ENCODE measurements at places on chromosomes 6 and 20. TPM values are rescaled to one million over a fixed set of nuclear protein-coding genes. Genes with fewer than 3 reads are reported as not detected.

- DNase-seq, result no peak
These were observed at the start of gene BANF2 for GRCh38 chr20:17699931-17700351. TSS of gene BANF2 (plus strand) at chr20:17699966. CDS start at chr20:17725026, 25,060 bp downstream.

DNA sequence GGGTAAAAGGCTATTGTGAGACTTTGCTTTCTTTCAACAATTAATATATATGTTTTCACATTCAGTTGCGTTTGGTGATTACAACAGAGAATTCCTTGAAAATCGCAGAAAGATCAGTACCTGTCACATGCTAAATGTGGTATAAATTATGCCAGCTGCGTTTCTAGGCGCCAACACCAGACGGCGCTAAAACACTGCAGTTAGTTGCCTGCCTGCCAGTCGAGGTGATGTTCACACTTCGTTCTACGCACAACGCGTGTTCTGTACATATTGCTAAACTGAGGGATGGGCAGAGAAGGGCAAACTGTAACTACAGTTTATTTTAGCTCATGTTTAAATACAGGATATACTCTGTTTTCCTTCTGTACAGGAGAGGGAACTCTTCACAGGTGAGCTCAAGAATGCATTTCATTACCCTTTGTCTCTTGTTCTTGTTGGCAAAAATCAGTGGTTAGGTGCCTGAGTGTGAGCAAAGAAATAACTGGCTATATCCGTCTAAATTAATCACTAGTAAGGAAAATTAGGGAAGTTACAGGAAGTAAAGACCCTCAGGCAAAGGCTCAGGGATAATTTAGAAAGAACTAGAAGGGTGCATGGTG is 100.1 kb upstream of the RGS17 start:
- peak; percentile 48 for DNase-seq

- no peak for DNase-seq
These were observed 109.4 kb upstream of the SNX9 start for GRCh38 chr6:157713451-157714152.

The GJA10 gene
- polyA plus RNA-seq, result not detected

DNA sequence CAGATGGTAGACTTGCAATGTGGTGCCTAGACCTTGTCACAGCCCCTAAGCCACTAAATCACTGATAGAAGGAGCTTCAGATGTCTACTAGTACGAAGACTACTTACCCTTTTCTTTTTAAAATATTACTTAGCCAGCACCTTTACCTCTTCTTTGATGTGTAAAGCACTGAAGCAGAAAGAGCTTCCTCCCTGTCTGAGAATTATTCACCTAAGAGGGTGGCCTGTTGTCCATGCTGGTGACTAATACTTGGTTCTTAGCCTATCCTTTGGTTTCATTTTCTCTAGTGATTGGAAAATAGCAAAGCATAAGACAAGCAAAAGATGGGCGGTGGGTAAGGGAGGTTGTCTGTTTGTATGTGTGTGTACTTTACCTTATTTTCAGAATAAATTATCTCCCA is 794.6 kb downstream of the TFAP2A start:
- DNase-seq, result no peak

The ZFP64 gene
- polyA plus RNA-seq, result 22.0 TPM

DNA sequence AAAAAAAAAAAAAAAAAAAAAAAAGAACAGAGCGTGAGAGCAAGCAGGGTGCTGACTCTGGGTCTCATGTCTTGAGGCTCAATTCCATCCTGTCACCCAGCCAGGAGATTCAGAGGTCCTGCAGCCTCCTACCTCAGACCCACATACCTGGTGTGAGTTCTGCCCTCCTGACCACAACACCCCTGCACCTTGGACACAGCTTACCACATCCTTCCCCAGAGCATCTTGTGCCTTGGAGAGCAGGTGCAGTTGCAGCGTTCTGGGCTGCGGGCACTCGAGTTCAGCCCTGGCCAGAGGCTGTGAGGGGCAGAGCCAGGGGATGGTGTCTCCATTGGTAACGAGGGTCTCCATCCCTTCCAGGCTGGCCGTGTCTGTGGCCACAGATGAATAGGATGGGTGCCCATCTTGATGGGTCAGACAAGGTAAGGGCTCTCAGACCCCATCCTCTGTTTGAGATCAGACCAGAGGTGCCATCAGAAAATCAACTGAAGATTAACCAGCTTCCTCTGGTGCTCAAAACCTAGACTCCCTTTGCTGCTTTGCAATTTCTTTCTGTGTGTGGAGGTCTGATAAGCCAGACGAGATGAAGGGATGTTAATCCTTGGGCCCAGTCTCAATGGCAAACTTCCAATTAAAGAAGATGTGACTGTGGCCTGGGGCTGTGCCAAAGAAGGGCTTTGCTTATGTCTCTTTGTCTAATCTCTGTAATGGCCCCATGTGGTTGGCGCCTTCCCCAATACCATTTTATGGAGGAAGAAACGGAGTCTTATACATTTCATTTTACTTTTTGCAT is 14.7 kb upstream of the ZNF831 start:
- DNase-seq, result no peak

The KATNA1 gene
- polyA plus RNA-seq, result 32.6 TPM

DNA sequence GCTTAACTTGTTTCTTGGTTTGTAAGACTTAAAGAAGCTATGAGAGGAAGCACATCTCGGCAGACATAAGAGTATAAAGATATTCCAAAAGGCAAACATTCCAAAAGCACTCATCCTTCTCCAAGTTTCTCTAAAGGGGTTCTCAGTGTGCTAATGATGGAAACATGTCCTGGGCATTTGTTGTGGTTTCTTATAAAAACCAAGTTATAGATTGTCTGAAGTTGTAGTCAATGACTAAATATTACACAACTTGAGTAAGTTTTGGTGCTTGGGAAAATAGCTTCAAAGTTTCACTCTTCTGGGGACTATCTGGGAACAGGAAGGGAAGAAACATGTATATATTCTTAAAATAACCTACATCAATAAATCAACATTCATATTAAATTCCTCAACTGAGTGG is 128.3 kb upstream of the TBX18 start:
- no peak for DNase-seq

All from left kidney (tissue), 8 donors.